ENCODE measurements at places on chromosomes 4 and X.
A peak's percentile ranks its signal among the peaks of the same experiment; 100 is the strongest.

- peak; percentile 32 for DNase-seq
These were observed 804.2 kb upstream of the FRG1 start for GRCh38 chr4:189136462-189136861.

DNA sequence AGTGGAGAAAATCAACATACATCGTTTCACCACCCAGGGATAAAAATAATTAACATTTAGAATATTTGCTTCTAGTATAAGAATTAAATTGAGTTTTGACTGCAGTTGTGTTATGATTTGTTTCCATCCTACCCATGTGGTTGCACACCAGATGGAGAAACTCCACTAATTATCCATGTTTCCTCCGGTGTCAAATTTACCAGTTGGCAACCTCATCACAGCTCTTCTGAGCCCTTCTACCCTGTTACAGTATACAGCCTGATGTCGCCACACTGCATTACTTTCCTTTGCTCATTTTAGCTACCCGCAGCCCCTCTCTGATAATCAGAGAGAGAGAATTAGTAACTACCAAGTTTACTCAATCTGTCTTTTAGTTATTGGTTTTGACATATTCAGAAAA lies 411.2 kb downstream of the DTHD1 start:
- DNase-seq: no peak

DNA sequence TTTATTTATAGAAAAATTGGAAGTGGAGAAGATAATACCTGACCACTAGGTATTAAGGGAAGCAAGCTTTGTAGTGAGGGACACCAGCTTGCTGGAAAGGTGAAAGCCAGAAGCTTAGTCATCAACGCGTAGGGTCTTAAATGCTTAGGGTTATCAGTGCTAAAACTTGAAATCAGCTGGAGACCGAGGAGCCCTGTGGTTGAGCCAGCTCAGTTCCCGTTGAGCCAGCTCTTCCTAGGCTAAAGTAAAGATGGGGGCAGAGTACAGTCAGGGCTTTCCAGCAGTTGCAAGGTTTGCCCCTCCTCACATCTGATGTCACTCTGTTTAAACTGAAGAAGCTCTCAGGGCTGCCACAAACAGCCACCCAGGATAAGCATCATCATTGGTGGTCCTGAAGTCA lies 240.7 kb downstream of the DCLK2 start:
- no peak for DNase-seq

GRCh38 chr4:142615324-142615665 lies 230.8 kb downstream of the INPP4B start:
- no peak for DNase-seq

DNA sequence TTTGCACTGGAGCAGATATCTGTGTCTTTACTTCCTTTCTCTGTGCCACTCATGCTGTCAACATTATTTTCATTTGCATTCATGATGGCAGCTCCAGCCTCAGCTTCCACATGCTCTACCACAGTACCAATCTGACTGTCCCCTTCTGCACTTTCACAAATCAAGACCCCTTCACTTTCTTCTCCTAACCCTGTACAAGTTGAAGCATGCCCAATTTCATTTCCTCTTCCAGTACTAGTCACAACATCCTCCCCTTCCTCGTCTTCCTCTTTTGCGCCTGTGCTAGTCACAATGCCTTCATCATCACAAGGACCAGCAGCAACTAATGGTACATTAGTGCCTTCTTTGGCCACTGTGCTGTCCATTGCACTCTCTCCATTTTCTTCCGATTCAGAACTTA lies 26.5 kb downstream of the BOD1L1 start:
- no peak for DNase-seq

DNA sequence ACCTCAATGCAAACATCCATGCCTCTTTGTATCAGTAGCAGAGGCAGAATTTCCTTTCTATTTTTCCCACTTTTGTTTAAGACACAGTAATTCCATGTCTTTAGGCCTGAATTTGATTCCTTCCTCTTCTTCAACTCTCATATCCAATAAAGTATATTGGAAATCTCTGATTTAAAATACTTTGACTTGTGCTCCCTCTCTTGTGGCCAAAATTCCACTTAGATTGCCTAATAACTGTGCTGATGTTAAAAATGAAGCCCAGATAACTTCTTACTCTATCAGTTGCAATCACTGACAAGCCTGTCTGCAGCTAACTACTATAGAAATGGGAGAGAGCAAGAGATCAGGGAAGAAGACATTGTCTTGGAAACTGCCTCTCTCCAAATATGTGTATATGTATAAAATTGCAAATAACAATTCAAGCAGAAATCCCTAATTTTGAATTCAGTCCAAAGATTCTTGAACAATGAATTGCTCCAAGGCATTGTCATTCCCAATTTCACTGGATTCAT lies 163.5 kb upstream of the SPIN4 start:
- no peak for DNase-seq

DNA sequence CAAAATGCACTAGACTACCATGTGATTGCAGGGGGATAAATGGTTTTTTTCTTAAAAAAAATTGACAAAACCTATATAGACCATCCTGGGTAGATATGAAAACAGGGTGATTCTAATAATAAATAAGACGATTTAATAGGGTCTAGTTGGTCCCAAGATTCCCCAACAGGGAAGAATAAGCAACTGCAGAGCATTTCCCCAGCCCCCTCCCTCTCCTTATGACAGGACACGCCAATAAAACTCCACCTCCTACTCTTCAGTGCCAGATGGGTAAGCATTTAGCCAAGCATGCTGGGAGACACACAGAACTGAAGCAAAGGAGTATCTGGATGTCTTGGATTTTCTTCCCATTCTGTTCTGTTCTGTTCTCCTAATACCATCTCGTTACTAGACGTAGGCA lies at the start of gene BRS3:
Gene BRS3 (plus strand): TSS at position 301 of the 400 bp plus-strand sequence. CDS start 168 bp downstream, outside the sequence.
- no peak for DNase-seq

GRCh38 chr4:33071535-33071934 lies 2351.4 kb downstream of the PCDH7 start:
- DNase-seq: no peak

DNA sequence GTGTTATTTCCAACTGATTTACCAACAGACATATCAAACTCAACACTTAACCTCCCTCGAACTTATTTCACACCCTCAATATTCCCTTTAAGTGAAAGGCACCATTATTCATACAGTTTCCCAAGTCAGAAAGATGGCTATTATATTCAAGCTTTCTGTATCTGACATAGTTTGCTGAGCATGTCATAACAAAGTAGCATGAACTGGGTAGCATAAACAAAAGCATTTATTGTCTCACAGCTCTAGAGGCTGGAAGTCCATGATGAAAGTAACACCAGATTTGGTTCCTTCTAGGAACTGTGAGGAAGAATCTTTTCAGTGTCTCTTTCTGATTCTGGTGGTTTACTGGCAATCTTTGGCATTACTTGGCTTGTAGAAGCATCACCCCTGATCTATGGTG lies 1388.6 kb downstream of the TECRL start:
- peak; percentile 85 for DNase-seq

DNA sequence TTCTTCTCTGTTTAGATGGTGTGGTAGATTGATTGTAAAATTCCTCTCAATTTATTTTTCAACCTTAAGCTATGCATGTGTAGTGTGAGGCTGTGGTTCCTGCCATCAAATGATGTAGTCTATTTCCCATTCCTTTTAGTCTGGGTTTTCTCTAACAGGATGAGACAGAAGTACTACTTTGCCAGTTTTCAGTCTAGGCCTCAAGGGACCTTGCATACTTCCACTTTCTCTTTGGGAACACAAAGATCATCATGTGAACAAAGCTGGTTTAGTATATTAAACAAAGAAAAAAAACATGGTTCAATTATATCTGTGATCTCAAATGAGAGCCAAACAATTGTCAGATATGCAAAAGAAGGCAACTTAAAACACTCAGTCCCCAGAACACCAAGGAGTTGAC lies 1284.0 kb downstream of the RAPGEF2 start:
- no peak for DNase-seq

GRCh38 chr4:74613266-74613665 lies 168.3 kb downstream of the AREG start:
- no peak for DNase-seq

DNA sequence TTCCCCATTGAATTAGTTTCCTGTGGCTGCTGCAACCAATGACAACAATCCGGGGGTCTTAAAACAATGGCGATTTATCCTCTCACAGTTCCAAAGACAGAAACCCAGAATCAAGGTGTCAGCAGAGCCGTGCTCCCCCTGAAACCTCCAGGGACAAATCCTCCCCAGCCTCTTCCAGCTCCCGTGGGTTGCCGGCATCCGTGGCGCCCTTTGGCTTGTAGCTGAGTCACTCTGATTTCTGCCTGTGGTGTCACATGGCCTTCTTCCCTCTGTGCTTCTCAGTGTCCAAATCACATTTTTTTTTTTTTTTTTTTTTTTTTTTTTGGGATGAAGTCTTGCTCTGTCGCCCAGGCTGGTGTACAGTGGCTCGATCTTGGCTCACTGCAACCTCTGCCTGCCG lies 64.5 kb upstream of the STX18 start:
- DNase-seq: peak; percentile 46

DNA sequence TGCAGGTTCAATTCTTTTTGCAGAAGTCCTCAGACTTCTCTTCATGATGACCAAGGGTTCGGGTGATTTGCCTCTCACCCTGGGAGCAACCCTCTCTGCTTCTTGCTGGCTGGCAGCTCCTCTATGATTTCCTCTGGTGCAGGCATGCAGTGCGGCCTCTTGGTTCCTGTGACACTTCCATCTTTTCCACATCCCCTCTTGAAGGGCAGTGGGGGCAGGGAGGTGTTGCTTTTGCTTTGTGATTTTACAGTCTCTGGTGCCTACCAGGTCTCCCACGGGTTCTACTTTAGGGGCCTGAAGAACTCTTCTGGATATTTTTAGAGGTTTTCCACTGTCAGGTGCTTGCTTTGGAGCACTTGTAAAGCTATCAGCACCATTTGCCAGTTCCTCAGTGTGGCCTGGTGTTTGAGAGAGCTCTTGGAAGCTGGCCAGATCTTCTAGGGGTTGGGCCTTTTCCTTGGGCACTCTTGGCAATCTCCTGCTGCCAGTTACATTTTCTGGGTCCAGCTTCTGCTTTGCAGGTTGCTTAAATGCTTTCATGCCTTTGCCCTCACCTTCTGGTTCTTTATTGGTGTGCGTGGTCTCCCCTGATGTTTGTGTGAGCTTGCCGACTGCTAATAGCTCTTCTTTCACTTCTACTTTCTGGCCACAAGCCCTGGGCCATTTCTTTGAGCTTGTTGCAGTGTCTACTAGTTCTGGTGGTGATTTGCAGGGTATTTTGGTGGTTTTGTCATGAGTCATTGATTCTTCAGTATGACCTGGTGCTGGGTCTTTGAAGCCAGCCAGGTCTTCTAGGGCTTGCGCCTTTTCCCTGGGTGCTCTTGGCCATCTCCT lies 11.5 kb upstream of the CHST7 start:
- DNase-seq: no peak

GRCh38 chrX:48957477-48957826 lies at the start of gene OTUD5:
TSS of gene OTUD5 (minus strand) at chrX:48957607. CDS start at chrX:48957570, 37 bp downstream.
- no peak for DNase-seq

DNA sequence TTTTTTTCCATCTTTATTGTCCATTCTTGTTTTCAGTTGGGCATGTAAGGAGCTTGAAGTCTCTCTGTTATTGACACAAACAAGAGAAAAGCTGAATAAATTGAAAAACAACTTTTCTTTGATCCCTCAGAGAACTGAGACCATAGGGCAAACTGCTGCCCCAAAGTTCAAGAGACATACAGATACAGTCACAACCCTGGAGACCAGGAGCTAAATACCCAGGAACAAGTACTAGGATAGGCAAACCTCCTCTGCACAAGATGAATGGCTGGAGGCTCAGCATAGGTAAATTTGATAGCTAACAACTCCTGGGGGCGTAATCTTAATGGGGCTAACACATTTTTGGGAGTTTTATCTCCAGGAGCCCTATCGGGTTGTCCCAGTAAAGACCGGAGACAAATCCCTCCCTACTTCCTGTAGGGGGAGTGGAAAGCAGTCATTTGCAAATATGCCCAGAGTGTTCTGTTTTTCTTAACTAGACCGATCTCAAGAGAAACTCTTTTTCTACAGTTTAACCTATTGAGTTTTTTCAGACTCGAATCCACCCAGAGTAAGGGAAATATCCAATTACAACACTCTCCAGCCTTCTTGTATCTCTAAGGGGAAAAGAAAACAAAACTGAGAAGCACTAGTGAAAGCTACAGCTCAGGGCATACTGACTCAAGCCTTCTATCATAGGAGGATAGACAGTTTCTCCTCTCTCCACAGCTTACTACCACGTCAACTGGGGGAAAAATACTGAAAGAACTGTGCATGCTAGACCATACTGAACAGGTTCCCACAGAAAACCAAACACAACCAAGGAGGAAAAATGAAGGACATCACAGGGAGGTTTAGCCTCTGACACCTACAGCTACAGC lies 23.1 kb downstream of the MAGEA8 start:
- DNase-seq: peak; percentile 10

DNA sequence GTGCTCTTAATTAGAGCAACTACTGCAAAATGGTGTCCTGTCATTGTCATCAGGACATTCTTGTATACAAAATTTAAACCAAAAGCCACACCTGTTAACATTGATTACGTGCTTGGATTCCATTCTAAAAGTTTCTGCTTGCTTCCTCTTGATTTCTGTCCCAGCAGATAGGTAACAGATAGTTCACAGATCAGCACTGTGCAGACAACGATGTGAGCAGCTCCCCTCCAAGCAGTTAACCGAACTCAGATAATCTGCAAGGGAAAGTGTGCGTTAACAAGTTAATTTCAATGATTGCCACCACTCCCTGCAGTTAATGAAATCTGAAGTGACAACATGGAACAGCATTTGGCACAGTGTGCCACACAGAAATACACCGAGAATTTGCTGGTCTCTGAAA lies 54.4 kb upstream of the RELL1 start:
- DNase-seq: no peak

DNA sequence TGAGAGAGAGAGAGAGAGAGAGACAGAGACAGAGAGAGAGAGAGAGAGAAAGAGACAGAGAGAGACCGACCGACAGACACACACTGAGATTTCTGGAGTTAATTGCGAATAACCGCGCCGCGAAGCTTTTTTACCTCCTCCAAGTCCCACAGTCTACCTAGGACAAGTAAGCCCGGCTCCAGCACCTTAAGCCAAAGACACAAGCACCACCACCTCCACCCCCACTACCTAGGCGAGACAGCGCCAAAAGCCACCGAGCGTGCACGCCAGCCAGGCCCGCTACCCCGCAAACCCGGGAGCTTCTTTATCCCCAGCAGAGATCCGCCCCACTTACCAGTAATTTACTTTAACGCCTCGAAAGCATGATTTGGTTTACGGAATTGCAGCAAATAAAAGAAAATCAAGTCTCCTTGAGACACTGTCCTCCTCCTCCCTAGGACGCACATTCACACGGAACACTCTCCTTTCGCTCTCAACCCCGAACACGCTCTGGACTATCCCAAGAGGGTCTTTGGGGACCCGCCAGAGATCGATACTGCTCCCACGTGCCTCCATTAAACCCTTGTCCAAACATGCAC lies 649.6 kb upstream of the DIPK2B start:
- DNase-seq: no peak

DNA sequence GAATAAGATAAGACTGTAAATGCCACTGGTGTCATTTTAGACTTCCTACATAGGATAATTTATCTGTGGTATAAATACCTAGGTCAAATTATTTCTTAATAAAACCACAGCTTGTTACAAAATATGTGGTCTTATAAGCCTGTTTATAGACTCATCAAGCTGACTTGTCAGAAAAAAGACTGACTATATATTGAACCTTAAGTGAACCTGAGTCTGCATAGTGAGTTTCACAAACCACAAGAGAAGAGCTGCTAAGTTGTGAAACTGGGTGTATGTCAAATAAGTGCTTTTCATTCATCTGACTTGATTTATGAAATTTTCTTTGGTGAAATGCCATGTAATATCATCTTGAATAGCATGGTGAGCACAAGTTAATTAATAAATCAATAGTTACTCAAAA lies 48.4 kb upstream of the TMPRSS11A start:
- no peak for DNase-seq

- DNase-seq: peak; percentile 71
These were observed 110.9 kb upstream of the ANK2 start for GRCh38 chr4:112938461-112939058.

GRCh38 chr4:89660444-89661172 lies 176.4 kb downstream of the SNCA start:
- no peak for DNase-seq

All from SK-MEL-5 (cell line).